ENCODE measurements at places on chromosomes 6 and 20. TPM values are rescaled to one million over a fixed set of nuclear protein-coding genes. Genes with fewer than 3 reads are reported as not detected.

DNA sequence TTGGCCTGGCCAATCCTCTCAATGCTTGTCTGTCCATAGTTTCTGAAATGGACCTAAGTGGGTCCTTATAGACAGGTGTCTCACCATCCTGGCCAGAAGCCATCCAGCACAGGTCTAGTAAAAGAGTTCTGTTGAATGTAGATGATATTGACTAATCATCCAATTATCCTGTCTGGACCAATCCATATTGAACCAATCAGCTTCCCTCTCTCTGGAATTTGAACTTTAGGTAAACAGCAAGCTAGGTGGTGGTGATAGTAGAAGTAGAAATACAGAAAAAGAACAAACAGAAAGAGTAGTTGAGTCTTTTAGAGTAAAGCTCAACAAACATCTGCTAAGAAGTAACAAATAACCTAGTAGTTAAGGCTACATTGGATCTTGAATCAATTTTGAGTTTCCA, 9.5 kb upstream of the PNRC1 start:
- H3K4me1 ChIP-seq = no peaks in the 10 kb centered on the region
- no peak overlapping the region for H3K27ac ChIP-seq
- H3K27me3 ChIP-seq = no peaks in the 10 kb centered on the region
- no peak for DNase-seq

- H3K36me3 ChIP-seq = peaks cover 91% of the 10 kb centered on the region
- no peak for DNase-seq
- peaks cover 10% of the 10 kb centered on the region for H3K4me1 ChIP-seq
Measured at GRCh38 chr6:31966506-31966905, 5.4 kb downstream of the DXO start.

GRCh38 chr6:157381631-157382621, 936 bp downstream of the ZDHHC14 start:
- no peaks in the 10 kb centered on the region for H3K27me3 ChIP-seq
- H3K27ac ChIP-seq = peak overlapping the region; percentile 91
- peak overlapping the region; percentile 87 for H3K4me3 ChIP-seq
- H3K4me1 ChIP-seq = no peaks in the 10 kb centered on the region
- DNase-seq = no peak
- no peaks in the 10 kb centered on the region for H3K36me3 ChIP-seq

- peak overlapping the region; percentile 67 for H3K27ac ChIP-seq
- H3K27me3 ChIP-seq = no peaks in the 10 kb centered on the region
- peak overlapping the region; percentile 71 for H3K4me3 ChIP-seq
- DNase-seq = no peak
- H3K36me3 ChIP-seq = no peaks in the 10 kb centered on the region
- H3K4me1 ChIP-seq = peaks cover 3% of the 10 kb centered on the region
Measured at GRCh38 chr6:106512968-106513574, 116.2 kb downstream of the RTN4IP1 start.

SIRPD gene
- total RNA-seq = not detected
